Caudate nucleus (tissue), 63 donors: ENCODE measurements at places on chromosomes 12 and 14.

GRCh38 chr12:52675301-52675701 is 4.9 kb downstream of the KRT1 start:
- DNase-seq: no peak

GRCh38 chr14:54840336-54840735 is 62.3 kb downstream of the GCH1 start:
- DNase-seq: no peak

DNA sequence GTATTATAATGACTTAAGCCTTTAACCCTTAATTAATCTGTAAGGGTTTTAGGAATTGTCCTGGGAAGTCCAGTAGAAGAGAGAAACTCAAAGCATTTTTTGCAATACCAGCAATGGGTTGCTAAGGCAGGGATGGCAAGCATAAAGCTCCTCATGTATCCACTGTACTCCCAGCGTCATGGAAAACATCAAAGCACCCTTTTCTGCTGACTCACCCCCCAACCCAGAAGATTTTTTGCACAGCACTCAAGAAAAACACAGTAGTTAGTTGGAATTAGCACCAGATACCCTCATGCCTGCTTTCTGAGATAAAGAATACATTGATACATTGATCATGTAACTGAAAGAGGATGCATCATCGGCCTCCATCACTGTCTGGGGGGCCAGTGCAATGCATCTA is 199.1 kb upstream of the CNOT2 start:
- DNase-seq: no peak

DNA sequence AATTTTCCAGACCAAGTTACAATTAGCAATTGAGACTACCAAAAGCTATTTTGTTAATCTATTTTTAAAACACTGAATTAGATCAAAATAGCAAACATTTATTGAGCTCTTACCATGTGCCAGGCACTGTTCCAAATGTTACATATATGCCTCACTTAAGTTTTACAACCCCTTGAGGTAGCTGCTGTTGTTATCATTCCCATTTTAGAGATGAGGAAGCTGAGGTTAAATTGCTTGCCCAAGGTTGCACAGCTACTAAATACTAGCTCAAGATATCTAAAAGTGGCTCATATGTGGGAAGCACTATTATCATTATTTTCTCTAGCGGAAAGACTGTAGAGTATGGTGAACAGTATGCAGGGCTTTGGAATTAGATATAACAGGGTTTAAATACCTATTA is 19.5 kb upstream of the NAP1L1 start:
- DNase-seq: no peak

DNA sequence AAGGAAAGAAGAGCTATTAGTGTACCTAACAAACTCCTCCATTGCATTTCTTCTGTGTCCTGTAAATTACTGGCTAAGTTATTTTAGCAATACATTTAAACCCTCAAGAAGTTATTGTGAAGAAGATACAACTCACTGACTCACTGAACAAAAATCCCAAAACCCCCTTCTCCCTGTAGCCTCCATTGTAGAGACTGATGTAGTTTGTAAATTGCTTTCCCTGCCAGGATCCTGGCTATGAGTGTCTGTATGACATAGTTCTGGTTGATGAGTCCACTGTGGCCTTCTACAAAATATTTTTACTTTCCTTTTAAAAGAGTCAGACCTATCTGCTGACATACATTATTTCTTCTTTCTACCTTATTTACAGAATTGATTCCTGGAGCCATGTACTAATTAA is 155.6 kb downstream of the SLC6A15 start:
- no peak for DNase-seq

DNA sequence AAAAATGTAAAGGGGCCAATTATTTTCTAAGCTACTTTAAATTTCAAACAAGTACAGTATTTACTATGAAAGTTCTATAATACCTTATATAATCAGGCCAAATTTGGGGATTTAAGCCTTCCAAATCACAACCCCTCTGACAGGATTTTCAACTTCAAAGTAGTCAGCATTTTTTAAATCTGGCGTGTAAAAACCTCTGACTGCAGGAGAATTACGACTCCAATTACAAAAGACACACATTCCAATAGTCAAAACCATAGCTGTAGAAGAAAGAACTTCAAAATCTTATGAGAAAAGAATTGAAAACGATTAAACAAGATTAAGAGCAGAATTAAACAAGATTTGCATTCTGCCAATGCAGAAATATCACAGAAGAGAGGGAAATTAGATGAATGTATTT is 12.7 kb downstream of the OSBPL8 start:
- no peak for DNase-seq

GRCh38 chr14:37122919-37123639 is 49.3 kb downstream of the SLC25A21 start:
- no peak for DNase-seq

DNA sequence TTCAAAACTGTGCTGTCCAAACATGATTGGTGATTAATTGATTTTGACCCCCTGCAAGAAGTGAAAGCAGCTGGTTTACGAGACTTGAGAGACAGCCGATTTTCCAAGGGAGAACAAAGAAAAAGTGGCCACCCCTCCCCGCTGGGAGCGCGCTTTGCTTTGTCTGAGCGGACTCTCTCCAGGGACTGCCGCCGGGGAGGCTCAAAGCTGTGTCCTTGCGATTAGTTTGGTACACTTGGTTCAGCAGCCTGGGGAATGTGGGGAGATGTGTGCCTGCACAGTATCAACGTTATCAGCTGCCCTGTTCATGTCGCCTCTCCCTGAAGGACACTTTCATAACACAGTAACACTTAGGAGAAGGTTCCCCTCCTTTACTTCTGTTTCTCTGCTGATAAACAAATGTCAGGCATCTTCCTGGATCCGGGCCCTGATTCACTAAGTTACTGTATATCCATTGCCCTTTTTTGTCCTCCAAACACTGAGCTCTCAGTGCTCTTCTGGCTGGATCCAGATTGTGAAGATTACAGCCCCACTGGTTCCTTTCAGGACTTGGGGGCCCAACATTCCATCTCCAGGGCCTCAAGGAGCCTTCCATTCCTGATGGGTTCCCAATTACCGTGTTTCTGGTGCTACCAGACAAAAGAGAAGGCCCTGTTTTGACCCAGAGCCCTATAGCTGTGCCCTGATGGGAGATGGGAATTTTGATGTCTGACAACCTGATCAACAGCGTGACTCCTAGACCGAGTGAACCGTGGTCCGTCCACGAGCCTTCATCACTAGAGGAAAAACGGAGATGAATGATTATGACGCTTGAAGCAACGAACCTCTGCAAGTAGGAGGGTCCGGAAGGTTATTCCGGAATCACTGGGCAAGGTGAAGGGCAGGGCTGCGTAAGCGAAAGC is 31.7 kb upstream of the TUBA1C start:
- peak; percentile 70 for DNase-seq

- no peak for DNase-seq
Observed at GRCh38 chr12:69671597-69671996, 27.5 kb downstream of the BEST3 start.

DNA sequence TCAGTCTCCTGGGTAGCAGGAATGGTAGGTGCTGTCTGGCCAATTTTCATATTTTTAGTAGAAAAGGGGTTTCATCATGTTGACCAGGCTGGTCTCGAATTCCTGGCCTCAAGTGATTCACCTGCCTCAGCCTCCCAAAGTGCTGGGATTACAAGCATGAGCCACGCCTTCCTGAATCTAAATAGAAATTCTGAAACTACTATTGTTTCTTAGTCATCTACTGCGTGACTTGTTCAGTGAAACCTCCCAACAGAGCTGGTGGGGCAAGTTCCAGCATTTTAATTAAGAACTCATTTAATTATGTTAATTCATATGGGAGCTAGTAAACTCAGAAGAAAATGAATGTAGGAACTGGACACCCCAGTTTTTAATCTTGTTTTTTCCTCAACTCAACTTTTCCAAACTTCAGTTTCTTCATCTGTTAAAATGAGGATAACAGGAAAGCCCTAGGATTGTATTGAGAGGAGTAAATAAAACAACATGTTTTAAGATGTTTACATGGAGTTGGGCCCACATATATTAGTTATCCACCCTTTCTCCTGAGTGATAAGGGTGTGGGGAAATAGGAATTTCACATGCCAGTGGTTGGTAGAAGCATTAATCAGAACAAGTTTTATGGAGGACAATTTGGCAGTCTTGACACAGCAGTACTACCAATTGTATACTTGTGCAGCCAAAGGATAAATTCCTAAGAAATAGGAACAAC is 335.8 kb upstream of the E2F7 start:
- DNase-seq: no peak

DNA sequence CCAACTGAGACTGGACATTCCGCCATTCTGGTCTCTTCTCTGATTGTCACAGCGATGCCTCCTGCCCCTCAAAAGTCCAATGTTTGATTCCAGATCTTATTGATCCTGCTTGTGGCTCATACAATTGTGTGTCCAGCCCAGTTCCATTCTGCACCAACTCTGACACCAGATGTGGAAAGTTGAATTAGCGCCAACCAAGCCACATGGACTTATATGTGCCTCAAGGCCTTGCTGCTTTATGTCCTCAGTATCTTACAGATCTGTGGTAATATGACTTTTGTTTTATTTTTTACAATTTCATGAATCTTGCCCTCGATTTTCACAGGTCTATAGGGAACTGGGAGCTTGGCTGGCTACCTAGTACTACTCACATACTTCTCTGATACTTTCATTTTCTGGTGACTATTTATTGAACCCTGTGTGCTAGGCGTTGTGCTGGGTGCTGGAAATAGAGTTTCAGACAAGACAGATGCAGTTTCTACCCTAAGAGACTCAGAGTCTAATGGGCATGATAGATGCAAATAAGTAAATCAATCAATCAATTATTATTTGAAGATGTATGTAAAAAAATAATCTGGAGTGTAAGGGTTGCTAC is 472.0 kb downstream of the TMTC2 start:
- DNase-seq: no peak

GRCh38 chr14:77087631-77088030 is 10.4 kb upstream of the CIPC start:
- no peak for DNase-seq

DNA sequence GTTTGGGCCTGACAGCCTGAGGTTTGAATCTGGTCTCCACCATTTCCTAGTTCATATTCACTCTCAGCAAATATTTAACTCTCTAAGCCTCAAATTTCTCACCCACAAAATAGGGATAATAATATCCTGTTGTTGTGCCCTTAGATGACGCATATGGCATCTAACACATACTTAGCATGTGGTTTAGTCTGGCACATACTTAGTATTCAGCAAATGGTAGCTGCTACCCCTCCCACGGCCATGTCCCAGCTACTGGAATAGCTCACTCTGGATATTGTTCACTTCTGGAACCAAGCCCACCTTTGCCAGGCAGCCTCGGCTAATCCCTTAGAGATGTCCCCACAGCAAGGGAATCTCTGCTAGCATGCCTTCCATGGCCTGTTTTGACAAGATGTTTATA is 53.3 kb downstream of the BICD1 start:
- no peak for DNase-seq

DNA sequence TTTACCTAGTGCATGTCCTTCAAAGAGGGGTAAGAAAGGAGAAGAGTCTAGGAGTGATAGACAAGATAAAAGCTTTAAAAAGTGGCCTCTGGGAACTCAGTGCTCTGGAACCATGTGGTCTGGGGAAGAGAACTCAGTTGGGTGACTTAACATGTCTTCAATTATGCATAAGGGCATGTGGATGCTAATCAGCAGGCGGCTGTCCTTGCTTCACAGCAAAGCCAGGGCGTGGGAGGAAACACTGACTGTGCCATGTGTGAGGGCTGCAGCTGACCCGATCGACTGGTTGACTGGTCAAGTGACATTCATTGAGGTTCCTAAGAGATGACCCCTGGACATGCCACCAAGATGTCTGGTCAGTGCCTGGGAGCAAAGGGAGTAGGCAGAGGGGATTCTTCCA is 1053.8 kb downstream of the BCL11B start:
- DNase-seq: no peak
